ENCODE measurements at places on chromosomes 11 and 22.

GRCh38 chr11:69008737-69009440 lies 4.2 kb downstream of the MRGPRF start:
- no peak for DNase-seq

DNA sequence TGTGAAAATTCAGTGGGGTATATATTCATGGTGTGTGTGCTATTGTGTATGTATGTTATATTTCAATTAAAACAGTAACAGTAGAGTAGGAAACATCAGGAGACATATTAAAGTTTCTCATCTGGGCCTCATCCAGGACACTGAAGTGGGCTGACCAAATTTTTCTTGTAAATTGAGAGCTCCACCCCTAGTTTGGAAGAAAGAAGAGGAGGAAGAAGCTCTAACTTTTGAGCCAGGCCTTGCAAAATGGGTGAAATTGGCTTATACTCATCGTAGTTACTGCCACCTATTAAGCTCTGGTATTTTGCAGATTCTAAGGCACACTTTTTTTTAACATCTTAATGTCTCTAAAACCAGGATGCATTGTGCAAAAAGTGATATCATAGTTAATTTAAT lies 33.7 kb downstream of the TSPAN18 start:
- no peak for DNase-seq

- DNase-seq: no peak
Observed at GRCh38 chr11:120694726-120695125, 183.2 kb downstream of the GRIK4 start.

- no peak for DNase-seq
Observed at GRCh38 chr22:31082606-31083376, 1.7 kb downstream of the SMTN start.

DNA sequence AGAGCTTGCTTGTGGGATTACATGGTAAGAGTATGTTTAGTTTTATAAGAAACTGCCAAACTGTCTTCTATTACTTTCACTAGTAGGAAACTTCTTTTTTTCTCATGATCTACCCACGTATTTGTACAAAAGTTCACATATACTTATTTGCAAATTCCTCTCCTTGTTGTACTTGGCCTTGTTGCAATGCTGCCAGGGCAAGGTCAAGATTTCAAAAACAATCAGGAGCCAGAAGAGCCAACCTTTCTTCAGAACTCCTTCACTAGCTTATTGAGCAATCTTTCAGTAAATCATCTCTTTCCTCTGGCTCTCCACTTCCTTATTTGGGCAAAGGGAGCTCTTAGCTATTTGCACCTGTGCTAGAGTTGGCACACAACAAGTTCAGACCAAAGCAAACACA lies 9.7 kb downstream of the SRSF8 start:
- DNase-seq: no peak

DNA sequence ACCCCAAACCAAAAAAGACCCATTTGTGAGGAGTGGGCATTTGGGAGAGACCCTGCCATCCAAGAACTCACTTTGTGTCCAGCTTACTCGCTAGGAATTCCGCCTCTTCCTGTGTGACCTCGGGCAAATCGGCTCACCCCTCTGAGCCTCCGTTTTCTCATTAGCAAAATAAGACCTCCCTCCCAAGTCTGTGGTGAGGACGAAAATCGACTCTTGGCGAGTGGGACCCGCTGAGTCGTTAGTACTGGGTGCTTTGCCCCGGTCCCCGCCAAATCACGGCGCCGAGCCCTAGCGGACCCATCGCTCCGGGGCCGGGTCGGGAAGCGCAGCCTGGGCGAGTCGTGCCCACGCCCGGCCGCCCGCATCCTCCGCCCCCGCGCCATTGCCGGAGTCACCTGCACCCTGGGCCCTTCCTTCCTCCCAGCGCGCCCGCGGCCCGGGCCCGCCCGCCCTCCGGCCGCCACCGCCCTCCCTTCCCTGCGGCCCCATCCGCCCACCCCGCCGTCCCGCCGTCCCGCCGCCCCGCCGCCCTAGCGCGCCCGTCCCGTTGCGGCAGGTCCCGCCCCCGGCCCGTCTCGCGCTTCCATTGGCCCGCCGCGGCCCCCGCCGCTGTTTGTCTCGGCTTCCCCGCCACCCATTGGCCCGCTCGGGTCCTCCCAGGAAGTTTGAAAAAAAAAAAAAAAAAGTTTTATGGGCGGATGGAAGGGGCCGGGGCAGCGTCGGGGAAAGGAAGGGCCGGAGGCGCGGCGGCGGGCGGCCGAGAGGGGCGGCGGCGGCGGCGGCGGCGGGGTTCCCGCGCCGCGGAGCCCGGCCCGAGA lies 48.9 kb downstream of the TRIOBP start:
- DNase-seq: peak; percentile 71

DNA sequence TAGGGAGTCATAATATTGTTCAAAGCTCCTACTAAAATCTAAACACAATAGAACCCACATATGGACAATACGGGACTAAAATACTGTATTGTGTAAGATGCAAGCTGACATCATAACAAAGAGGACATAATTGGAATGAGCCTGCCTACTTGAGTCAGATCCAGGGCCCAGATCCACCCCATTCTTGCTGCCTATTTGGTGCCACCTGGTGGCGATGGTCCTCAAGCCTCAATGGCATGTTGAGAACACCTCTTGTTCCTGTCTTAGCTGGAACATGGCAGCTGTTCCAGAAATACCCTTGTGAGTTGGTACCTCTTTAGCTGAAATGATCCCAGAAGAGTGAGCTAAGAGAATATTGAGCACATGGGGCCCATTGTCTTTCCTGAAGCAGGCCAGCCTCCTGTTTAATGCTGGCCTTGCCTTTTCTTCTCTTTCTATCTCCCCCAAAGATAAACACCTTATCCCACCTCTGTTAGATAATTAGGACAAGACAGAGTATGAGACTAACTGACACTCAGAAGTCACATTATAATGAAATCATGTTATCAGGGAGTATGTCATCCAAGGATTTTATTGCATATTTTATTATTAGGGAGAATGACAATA lies 680.9 kb upstream of the ANO5 start:
- DNase-seq: no peak

DNA sequence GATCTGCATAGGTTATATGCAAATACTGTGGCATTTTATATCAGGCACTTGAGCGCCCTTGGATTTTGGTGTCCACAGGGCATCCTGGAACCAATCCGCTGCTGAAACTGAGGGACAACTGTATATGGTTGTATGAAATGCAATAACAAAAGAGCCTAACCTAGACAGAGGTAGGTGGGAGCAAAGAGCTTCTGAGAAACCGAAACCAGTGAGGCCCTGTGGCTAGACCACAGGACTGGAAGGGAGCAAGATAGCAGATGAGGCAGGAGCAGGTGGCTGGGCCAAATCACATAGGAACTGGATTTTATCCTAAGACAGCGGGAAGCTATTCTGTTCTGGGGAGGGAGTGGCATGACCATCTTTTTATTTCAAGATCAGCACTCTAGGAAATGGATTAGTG lies 30.1 kb downstream of the RCN1 start:
- no peak for DNase-seq

DNA sequence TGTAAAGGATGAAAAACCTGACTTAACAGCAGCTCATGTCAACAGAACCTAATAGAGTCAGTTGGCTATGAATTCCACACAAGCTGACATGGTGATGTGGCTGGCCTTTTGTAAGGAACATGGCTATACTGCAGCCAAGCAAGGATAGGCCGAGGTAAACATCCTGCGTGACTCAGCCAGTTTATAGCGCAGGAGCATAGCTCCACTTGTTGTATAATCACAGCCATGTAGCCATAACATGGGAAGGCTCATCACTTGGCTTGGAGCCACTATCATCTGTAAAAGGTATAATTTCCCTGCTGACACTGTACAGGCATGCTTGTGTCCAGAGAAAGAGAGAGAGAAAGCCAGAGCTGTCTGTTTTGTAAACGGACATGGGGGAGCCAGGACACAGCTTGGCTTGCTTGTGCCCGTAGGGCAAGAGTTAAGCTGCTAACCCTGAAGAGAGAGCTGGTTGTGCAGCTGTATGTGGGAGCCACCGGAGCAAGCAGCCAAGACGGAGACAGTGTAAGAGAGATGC lies 104.4 kb upstream of the PLET1 start:
- DNase-seq: no peak

DNA sequence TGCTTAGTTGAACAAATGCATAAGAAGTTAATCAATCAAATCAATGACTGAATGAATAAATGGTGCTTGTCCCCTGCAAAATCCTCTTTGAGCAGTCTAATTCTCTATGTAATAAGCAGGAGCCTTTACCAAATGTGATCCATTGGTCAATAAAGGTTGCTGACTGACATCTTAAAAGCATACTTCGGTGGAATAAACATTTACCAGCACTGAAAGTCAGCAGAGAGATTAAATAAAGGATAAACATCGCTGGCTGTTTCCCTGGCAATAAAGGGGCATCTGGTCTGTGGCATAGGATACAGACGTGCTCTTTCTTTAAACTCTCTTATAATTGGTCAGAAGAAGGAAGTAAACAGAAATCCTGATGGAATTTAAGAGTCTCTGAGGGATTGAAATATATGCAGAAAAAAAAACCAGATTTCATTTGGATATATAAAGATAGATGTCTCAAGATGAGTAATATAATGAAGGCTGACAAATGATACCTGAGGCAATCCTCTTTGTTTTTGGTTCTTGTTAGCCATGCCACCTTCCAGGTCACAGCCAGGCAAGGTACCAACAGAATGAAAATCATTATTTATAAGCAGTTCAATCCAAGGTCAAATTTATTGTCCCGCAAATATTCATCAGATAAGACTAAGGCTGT lies 578.4 kb upstream of the CCDC90B start:
- DNase-seq: no peak

GRCh38 chr11:109291553-109291952 lies 130.4 kb upstream of the C11orf87 start:
- DNase-seq: no peak

GRCh38 chr11:499201-500076 lies 7.6 kb downstream of the RNH1 start:
- DNase-seq: no peak

DNA sequence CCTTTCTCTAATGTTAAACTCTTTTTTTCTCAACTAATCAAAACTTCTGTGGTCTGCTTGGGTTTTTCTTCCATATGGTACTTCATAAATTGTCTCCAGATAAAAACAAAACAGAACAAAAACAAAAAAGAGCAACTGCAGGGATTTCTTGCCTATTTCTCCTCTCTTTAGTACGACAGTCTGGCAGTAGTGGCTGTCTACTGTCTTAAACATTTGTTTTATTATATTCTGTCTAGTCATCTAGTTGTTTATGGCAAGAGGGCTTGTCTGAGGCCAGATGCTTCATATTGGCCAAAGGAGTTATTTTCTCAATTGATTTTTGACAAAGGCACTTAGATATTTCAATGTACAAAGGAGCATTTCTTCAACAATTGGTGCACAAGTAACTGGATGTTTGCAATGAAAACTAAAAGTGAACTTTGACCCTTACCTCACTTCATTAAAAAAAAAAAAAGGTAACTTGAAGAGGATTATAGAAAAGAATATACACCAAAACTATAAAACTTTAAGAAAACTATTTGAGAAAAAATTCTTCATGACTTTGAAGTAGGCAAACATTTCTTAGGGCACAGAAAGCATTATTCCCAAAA lies 404.2 kb downstream of the LUZP2 start:
- no peak for DNase-seq

DNA sequence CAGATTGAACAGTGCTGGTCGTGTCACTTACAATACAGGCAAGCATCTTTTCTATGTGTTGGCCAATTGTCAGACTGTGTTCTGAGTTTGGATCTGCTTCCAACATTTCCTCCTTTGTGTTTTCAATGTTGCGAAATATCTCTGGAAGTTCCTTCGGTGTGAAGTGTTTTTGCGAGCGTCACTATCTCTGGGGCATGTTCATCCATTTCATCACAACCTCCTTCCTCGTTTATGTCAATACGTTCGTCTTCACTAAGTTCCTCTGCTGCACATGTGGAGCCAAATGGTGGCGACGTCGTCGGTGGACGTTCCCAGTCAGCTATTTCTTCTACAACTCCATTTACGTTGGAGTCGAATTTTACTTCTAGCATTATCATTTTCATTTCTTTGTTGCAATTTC lies 100.2 kb upstream of the LMO1 start:
- no peak for DNase-seq

DNA sequence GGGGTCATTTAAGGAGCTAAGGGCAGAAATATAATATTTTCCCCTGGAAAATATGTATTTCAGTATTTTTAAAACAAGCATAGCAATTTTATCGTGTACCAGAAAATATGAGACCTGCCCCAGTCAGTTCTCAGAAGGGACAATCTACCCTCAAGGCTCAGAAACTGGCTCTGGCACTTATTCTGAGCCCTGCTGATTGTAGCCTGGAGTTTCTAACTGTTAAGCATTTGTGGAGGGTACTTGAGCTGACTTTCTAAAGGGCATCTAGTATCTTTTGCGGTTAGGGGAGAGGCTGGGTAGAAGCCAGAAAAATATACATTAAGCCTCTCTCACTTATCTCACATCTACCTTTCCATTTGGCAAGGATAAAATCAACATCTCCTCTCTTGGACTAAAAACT lies 71.3 kb upstream of the FSHB start:
- DNase-seq: no peak

DNA sequence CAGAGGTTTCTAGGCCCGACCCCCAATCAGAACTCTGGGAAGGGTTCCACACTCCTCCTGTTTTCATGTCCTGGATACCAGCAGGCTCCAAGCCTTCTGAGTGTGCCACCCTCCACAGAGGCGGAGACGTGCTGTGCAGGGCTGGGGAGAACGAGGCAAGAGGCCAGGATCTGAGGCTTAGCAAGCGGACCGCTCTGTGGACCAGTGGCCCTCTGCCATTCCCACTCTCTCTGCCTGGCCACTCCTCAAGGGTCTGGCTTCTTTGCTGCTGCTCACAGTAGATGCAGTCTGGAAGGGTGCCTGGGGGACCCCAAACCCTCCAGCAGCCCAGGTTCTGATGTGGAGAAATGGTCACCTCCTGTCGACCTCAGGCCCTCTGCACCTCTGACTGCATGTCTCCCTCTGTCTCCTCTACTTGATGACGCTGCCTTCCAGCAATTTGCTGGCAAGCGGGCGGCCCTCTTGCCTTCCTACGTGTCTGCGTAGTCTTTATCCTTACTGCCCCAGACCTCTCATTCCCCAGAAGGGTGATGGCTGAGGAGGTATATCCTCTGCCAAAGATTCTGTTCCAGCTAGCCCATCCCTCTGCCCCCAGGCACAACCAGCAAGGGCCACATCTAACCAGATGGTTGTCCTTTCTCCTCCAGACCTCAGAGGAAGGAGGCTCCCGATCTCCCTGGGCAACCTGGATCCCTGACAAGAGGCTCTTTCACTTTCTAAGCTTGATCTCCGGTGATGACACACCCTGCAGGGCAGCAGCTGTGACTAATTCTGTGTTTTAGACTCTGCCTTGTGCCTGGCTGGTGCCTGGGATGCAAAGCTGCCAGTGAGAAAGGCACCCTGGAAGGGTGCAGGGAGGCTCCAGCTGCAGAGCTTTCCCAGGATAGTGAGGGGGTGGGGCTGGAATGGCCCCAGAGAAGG lies 87.3 kb downstream of the NAT10 start:
- no peak for DNase-seq

GRCh38 chr11:62554387-62555167 lies 8.0 kb upstream of the AHNAK start:
- no peak for DNase-seq

- DNase-seq: no peak
Observed at GRCh38 chr11:83574519-83574918, 288.4 kb upstream of the CCDC90B start.

- no peak for DNase-seq
Observed at GRCh38 chr11:115411120-115411519, 93.1 kb downstream of the CADM1 start.

GRCh38 chr11:132099692-132100091 lies 729.3 kb downstream of the NTM start:
- no peak for DNase-seq
